Substantia nigra (tissue), 51 donors: ENCODE measurements at places on chromosomes 12 and 14.

GRCh38 chr14:53954551-53955228 lies 1.9 kb downstream of the BMP4 start:
- DNase-seq: no peak

GRCh38 chr12:5907807-5908206 lies 37.3 kb downstream of the ANO2 start:
- no peak for DNase-seq

- DNase-seq: no peak
Measured at GRCh38 chr14:89382901-89383845, 33.9 kb downstream of the FOXN3 start.

GRCh38 chr14:36967892-36968555 lies 204.4 kb downstream of the SLC25A21 start:
- DNase-seq: no peak

DNA sequence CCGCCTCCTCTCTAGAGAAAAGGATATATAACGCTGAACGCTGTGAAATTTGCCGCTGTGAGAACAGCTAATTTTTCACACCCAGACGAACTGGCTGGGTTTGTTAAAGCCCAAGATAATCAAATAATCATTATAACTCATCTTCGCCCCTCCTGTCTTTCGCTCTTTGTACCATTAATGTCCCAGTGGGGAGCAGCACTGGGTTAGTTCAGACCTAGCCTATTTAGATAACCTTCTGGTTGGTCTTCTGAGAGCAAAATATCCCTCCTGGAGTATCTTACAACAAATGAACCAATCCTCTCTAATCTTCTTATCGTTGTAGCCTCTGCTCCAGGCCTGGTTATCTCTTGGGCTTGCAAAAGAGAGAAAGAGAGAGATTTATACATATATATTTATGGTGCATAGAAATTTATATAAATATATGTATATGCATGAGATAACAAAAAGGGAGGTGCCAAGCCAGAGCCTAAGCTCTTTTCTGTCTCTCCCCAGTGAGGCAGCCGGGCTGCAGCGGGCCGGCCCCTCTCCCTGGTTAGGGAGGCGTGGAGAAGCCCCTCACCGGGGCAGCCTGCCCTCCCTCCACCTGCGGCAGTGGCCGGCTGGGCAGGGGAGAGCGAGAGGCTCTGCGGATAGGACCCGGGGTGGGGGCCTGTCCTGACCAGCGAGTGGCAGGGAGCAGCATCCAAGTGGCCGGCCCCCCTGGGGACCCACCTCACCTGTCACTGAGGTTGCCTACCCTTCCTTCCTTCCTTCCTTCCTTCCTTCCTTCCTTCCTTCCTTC lies 202.0 kb upstream of the LHX5 start:
- no peak for DNase-seq
